ENCODE measurements at places on chromosomes 4 and X.

GRCh38 chrX:148871422-148872160 lies 371.2 kb downstream of the AFF2 start:
- DNase-seq: no peak

DNA sequence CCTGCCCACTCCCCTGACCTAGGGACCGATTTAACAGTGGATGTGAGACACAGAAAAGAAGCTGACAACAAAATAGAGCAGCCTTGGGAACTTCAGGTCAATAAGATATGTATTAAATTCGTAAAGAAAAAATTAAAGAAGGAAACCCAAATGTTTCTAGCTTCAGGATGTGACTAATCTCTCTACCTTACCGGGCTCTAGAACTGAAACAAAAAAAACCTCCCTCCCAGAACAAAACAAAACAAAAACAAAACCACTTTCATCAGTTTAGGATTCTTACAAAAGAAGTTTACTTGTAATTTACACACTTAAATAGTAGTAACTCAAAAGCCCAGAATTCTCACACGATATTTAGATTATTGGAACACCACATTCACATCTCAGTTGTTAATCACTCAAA lies 185.8 kb upstream of the RPS6KA3 start:
- no peak for DNase-seq

GRCh38 chr4:34289489-34289888 lies 1954.8 kb downstream of the ARAP2 start:
- no peak for DNase-seq

DNA sequence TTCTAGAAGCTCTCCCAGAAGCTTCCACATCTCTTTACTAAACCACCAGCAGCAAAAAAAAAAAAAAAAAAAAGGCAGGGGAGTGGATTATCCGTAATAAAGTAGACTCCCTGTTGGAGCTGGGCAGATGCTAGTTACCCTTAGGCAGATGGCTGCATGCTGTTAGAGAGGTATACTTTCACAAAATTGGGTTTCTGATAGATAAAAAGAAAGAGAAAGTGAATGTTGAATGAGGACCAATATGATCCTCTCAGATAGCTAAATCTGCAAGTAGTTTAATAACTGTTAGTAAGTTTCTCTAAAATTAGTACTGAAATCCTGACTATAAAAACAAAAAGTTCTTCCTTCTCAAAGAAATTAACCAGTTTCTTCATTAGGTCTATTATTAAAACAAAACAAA lies 195.4 kb downstream of the ANAPC10 start:
- DNase-seq: no peak

GRCh38 chrX:41335958-41336331 lies 2.0 kb downstream of the DDX3X start:
- no peak for DNase-seq

GRCh38 chr4:7635445-7636239 lies 200.9 kb upstream of the PSAPL1 start:
- no peak for DNase-seq

DNA sequence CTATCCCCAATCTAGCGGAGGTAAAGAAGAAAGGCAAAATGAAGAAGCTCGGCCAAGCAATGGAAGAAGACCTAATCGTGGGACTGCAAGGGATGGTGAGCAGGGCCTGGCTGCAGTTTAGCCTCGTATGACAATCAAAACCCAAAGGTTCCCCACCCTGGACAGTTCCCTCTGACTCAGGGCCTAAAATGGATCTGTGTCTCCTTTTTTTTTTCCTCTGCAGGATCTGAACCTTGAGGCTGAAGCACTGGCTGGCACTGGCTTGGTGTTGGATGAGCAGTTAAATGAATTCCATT lies 986 bp downstream of the HDAC6 start:
- DNase-seq: no peak

GRCh38 chrX:155259752-155260151 lies 4.5 kb downstream of the RAB39B start:
- no peak for DNase-seq

Measured in stimulated activated CD8-positive, alpha-beta memory T cell treated with anti-CD3 and anti-CD28 coated beads, Interleukin-7, amount 100 ng/mL, for 24 hours (primary cell).